Brain pericyte (primary cell): ENCODE measurements at places on chromosomes 4 and X.

DNA sequence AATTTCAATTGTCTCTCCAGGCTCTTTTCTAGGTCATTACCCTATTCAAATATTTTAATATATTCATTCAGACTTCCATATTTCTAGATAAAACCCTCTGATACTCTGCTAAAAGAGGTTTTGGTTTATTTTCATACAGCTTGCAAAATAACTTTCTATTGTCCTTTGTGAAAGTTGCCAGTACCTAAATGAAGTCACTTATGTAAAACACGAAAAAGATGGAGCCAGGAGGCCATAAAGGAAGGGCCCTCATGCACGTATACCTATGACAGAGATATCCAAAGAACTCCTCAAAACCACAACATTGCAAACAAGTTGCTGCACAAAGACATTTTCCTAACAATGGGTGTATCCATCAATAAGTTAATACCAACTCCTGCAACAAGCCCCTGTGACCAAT lies 25.7 kb upstream of the ELOVL6 start:
- DNase-seq, result no peak

DNA sequence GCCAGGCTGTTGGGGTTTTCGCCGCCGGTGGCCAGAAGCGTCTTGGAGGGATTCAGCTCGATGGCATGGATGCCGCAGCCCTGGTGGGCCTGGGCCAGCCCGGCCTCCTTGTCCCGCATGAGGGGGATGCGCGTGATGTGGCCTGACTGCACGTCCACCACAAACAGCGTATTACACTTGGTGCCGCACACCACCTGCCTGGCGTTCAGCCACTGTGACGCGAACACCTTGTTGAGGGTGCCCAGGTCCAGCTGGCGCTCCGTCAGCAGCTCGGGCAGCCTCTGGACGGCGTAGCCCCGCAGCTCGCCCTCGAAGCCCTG lies 728 bp downstream of the DCAF12L2 start:
- no peak for DNase-seq

- no peak for DNase-seq
Measured at GRCh38 chr4:78057600-78058550, 752 bp downstream of the FRAS1 start.

GRCh38 chr4:182843808-182844325 lies 73.3 kb downstream of the DCTD start:
- no peak for DNase-seq

- DNase-seq, result peak; percentile 68
Measured at GRCh38 chr4:133865612-133866327, 335.8 kb downstream of the PABPC4L start.

DNA sequence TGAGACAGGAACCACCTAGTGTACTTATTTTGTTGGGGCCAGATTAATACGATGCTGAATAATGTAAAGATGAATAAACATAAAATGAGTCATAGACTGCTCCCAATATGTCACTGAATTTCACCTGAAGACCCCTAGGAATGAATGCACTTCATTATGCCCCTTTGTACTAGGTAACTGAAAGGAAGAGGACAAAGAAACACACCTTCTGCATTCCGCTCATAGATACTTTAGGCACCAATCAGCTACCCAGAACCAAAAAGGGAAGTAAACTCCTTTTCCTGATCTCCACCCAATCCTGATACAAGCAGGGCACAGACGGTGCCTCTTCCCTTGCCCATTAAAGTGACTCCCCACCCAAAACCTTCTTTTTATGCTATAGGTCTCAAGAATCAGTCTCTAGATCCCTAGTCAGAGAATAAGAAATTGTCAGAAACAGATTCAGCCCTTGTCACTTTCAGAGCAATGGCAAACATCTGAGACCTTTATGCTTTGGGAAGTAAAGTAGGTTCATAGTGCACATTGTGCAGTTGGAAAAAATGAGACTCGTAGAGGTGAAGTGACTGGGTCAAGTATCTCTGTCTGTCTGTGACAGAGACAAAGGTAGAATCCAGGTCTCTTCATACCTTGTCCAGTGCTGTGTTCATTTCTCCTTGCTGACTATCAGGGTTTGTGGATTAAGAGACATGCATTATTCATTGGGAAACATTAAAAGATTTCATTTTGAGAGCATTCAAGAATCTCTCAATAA lies 2.3 kb downstream of the GPR174 start:
- DNase-seq, result no peak

- no peak for DNase-seq
Measured at GRCh38 chr4:8539661-8540060, 40.5 kb upstream of the GPR78 start.

- DNase-seq, result no peak
Measured at GRCh38 chrX:21926527-21927278, 13.8 kb upstream of the SMS start.

DNA sequence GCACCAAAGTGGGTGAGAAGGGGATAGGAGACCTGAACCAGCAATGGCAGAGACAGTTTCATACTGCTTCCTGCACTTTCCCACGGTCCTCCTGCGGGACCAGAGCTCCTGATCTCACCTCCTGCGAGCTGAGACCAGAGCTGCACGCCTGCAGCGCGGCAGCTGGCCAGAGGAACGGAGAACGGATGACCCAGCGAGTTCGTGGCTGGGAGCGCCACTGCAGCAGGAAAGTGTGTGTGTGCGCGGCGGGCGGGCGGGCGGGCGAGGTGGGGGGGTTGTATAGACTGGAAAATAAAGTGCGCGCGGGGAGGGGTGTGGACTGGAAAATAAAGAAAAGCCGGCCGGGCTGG lies 16.5 kb downstream of the MCF2 start:
- DNase-seq, result no peak

DNA sequence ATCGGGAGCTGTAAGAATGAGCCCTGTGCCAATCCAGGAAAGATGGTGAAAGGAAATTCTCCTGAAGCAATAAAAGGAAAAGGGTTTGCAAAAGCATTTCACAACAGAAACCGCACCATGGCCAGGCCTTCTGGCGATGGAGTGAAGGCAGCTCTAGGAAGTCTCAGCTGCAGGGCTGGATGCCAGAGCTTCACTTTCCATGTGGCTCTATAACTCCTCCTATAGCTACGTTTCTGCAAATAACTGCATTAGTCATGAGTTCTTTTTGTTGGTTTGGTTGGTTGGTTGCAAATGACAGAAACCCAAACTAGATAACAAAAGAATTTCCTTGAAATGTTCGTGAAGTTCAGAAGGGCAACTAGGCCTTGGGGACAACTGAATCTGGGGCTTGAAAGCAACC lies 84.6 kb downstream of the RELL1 start:
- DNase-seq, result no peak

GRCh38 chr4:144970597-144970996 lies 127.4 kb downstream of the ANAPC10 start:
- DNase-seq, result no peak

GRCh38 chrX:54825716-54826438 lies 18.3 kb downstream of the MAGED2 start:
- no peak for DNase-seq

DNA sequence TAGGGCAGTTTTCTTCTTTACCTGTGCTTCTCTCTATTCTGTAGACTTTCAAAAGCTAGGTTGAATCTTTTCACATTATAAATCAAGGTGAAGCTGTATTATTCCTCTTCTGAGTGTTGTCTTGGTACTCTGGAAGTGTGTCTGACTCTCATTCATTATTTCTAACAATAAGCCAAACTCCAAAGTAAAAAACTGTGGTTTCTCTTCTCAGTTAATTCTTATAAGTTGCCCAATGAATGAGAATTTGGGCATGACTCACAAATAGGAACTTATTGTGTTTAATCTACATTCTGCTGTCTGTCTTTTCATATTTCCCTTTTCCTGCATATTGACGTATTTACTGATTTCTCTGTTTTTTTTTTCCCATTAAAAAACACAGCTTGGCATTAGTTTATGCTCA lies 714.5 kb downstream of the CCSER1 start:
- DNase-seq, result no peak

- DNase-seq, result no peak
Measured at GRCh38 chr4:38675146-38676121, 11.4 kb downstream of the KLF3 start.

DNA sequence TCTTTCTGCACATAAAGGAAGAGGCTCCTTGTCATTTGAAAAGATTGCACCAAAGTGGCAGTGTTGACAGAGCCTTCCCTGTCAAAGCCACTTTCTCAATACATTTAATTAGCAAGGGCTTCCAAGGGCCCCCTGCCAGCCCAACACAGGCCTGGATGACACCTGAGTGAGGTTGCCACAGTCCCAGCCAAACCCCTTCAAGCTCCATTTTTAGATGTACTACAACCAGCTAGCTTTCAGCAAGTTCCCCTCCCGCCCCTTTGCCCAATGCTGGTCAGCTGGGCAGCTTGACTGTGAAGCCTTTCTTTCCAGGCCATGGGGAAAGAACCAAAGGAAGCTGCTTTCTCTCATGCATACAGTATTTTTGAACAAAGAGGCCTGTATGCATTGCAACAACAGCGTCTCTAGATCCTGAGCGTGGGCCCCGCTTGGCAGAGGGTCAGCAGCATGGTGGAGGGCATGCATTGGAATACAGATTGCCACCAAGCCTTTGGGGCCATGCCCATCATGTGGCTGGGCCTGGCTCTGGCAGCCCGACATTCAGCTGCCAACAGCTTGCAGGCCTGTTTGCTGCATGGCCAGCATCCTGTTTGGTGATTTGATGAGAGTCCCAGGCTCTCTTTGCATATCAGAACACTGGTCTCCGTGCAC lies 261.1 kb upstream of the GATB start:
- DNase-seq, result no peak

- DNase-seq, result no peak
Measured at GRCh38 chrX:2145692-2146367, 354.9 kb downstream of the DHRSX start.

DNA sequence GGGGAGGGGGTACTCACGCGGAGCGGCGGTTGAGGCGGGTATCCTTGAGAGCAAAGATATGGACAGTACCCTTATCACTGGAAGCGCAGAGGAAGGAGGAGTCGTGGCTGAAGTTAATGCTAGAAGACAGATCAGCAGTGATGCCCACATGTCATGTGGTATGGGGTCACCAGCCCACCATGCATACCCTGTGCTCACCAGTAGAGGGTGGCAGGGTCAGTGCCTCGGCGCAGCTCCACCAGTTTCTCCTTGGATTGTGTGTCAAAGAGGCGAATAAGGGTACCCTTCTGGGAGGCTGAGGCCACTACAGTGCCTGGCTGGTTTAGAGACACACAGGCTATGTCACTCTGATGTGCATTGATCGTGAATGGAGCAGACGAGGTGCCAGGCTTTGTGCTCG lies 1.5 kb upstream of the PRAF2 start:
- no peak for DNase-seq

- DNase-seq, result no peak
Measured at GRCh38 chr4:168852933-168853713, 156.9 kb downstream of the CBR4 start.

GRCh38 chrX:14851526-14851925 lies 21.3 kb downstream of the FANCB start:
- no peak for DNase-seq
